ENCODE measurements at places on chromosomes 3 and 15.

DNA sequence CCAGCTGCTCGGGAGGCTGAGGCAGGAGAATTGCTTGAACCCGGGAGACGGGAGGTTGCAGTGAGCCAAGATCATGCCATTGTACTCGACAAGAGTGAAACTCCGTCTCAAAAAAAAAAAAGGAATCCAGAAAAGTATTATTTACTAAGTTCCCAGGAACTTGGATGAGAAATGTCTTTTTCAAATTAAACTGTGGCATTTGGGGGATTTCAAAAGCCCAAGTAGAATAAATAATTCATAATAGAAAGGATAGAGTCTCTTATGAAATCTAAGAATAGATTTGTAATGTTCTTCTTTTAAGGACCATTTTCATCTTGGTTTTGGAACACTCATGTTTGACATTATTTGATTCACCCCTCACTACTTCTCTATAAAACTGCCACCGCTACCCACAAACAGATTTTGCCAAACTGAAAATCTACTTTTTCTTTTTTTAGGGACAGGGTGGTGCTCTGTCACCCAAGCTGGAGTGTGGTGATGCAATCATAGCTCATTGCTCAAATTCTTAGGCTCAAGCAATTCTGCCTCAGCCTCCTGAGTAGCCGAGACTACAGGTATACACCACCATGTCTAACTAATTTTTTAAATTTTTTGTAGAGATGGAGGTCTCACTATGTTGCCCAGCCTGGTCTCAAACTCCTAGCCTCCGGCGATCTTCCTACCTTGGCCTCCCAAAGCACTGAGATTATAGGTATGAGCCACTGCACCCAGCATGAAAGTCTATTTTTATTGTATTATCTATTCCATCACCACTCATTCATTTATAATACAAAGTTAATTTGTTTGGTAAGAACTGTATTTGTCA is 99.3 kb downstream of the SENP2 start:
- peak; percentile 65 for DNase-seq

GRCh38 chr3:62835554-62836236 is 39.5 kb downstream of the CADPS start:
- no peak for DNase-seq

GRCh38 chr3:23740517-23740965 is 65.2 kb upstream of the UBE2E1 start:
- DNase-seq = no peak

DNA sequence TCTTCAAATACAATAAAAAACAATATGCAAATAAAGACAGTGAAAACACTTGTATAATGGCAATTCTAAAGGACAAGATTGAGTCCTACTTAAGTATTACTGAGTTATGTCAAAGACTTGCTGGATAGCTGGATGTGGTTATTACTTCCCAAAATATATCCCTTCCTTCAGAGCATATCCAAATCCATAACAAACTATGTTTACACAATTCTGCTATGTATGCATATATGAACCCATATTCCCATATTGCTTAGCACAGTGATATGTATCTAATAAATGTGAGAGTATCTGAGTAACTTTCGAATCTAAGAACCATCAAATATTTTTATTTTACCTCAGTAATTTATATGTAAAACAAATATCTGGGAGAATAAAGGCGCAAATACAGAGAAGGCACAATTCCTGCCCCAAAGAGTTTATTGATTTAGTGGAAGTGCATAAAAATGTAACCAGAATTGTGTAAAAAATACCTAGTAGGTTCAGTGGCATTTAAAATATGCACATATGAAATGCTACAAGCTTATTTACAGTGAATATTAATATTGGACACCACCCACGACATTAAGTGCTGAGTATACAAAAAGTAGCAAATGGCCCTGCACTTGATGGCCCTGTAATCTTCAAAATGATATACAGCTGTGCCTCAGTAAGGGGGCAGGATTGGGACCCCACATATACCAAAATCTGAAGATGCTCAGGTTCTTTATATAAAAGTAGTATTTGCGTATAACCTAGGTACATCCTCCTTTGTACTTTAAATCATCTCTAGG is 37.1 kb downstream of the TMEM212 start:
- no peak for DNase-seq

DNA sequence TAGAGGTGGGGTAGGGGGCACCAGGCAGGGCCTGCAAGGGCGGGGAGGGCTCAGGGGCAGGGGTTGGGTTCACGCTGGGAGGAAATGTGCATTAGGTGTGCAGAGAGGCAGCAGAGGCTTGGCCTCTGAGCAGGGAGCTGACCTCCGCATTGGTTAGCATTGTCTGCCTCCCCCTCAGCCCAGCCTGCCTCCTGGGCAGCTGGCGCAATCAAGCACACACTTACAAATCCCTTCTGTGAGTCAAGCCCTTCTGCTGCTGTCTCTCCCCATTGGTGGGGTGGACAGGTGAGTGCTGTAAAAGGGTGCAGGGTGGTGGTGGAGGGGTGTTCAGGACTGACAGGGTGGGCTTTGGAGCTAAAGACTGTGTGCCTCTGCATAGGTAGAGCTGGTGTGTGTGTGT is 9.3 kb downstream of the LOXL1 start:
- no peak for DNase-seq

DNA sequence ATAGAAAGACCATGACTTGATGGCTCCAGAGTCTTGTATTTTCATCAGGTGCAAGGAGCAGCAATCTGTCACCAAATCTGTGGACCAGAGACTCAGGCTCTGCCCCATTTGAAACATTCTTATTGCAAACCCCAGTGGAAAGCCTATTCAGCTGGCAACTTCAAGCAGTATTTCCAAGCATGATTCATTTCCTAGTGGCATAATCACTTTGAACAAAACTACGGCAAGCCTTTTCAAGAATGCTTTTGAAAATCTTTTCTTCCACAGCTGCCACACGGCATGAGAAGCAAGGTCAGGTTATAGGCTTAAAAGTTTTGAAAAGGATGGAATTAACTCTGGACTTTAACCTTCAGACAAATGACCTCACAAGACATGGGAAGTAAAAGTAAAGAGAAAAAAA is 122.0 kb upstream of the BFSP2 start:
- DNase-seq = no peak

DNA sequence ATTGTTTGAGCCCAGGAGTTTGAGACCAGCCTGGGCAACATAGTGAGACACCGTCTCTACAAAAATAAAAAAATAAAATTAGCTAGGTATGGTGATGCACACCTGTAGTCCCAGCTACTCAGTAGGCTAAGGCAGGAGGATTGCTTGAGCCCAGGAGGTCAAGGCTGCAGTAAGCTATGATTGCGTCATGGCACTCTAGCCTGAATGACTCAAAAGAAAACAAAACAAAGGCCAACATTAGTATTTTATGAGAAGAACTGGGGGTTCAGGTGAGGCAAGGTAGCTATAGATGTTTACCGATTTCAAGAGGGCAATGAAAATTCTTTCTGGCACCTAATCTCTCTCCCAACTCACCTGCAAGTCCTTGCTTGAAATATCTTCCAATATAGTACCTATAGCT is 77.2 kb downstream of the GREM1 start:
- no peak for DNase-seq

- no peak for DNase-seq
These were observed 192.0 kb upstream of the TPRG1 start for GRCh38 chr3:188979669-188980310.

DNA sequence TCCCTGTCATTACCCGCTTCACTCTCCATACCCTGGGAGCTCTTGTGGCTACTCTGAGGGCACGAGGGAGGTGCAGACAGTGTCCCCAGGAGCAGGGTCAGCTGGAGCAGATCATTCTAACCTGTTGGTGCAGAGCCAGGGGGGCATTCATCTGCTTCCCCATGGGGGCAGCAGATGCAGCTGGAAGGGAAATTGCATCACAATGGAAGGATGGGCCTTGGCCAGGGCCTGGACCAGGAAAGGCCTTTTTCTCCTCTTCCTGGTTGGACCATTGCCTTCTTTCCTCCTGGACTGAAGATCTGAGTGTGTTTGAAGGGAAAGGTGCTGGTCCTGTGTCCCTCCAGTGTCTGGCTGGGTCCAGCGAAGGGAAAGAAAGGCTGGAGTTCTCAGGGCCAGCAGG is 55.7 kb downstream of the EPHB1 start:
- no peak for DNase-seq
